ENCODE measurements at places on chromosomes 12 and 14.
A peak's percentile ranks its signal among the peaks of the same experiment; 100 is the strongest.

- no peak for DNase-seq
These were observed 4.4 kb downstream of the CCNB1IP1 start for GRCh38 chr14:20328705-20329104.

- no peak for DNase-seq
These were observed 326.3 kb downstream of the BMP4 start for GRCh38 chr14:53630336-53630735.

GRCh38 chr14:94348836-94349235, 25.7 kb upstream of the SERPINA6 start:
- DNase-seq: no peak

DNA sequence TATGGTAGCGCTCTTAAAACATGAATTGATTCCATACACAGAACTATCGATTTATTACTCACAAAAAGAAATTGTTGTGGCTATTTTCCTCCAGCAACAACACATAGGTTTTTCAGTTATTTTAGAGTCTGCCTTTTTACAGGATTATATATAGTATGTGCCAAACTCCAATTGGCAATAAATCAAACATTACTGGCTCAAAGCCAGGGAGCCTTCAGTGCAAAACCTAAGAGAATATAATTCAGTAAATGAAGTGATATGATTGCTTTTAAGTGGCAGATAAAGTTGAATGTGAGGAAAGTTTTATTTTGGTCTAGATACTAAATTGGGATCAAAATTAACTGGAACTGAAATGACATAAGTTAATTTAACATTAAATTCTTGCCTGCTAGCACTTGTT, 234.8 kb downstream of the PIK3C2G start:
- no peak for DNase-seq

DNA sequence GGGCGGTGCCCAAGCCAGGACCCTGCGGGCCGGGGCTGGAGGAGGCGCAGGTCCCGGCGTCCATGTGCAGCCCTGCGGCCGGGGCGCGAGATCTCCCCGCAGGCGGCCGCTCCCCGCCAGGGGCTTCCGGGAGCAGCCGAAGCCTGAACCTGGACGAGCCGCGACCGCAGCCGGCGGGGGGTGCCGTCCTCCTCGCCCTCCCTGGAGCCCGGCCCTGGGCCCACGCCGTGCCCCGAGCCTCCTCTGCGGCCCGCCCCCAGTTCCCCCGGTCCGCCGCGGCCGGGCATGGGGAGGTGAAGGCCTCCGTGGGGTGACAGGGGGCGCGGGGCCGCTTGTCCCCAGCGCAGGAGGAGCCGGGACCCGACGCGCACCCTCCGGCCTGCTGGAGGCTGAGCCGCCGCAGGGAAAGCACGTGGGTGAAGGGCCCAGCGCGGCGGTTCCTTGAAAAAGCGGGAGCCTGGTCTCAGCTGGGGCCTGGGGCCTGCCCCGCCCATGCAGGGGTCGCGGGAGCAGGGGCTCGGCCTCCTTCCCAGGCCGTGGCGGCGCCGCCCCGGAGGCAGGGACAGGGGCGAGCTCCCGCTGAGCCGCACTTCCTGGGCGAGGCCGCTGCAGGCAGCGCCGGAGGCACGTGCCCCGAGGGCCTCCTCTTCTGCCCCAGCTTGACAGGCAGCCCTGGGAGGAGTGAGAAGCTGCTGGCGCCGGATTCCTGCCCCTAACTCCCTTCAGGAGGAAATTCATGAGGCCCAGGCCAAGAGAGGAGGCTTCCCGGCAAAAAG, 55.6 kb upstream of the PPP2R5C start:
- DNase-seq: no peak

- no peak for DNase-seq
These were observed 202 bp downstream of the YAF2 start for GRCh38 chr12:42237853-42238239.

- peak; percentile 73 for DNase-seq
These were observed 8.5 kb upstream of the ASCL1 start for GRCh38 chr12:102948941-102949352.

DNA sequence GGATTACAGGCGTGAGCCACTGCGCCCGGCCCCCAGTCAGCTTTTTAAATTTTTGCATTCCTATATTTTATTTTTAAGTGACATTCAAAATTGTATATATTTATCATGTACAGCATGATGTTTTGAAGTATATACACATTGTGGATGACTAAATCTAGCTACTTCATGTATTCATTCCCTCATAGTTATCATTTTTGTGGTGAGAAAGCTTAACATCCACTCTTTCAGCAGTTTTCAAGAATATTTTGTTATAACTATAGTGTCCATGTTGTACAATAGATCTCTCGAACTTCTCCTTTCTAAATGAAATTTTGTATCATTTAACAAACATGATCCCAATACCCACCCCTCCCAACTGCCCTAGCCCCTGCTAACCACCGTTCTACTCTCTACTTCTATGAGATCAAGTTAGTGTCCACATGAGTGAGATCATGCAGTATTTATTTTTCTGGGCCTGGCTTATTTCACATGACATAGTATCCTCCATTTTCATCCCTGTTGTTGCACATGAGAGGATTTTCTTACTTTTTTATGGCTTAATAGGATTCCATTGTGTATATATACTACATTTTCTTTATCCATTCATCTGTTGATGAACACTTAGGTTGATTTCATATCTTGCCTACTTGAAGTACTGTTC, 8.8 kb upstream of the HEBP1 start:
- DNase-seq: no peak

- no peak for DNase-seq
These were observed 172.2 kb downstream of the SNAPC1 start for GRCh38 chr14:61934385-61934784.

Measured in posterior cingulate gyrus (tissue), 11 donors.